ENCODE measurements at places on chromosomes 3 and 15.

- H3K27me3 ChIP-seq: no peaks in the 10 kb centered on the region
- H3K36me3 ChIP-seq: no peaks in the 10 kb centered on the region
- H3K4me3 ChIP-seq: no peak overlapping the region
- DNase-seq: no peak
- H3K27ac ChIP-seq: no peak overlapping the region
Observed at GRCh38 chr3:40875581-40875980, 323.7 kb upstream of the CTNNB1 start.

GRCh38 chr3:8491271-8492144 lies 10.1 kb upstream of the LMCD1 start:
- no peak for DNase-seq
- H3K4me3 ChIP-seq: no peak overlapping the region
- peaks cover 2% of the 10 kb centered on the region for H3K36me3 ChIP-seq
- H3K4me1 ChIP-seq: peaks cover 39% of the 10 kb centered on the region

DNA sequence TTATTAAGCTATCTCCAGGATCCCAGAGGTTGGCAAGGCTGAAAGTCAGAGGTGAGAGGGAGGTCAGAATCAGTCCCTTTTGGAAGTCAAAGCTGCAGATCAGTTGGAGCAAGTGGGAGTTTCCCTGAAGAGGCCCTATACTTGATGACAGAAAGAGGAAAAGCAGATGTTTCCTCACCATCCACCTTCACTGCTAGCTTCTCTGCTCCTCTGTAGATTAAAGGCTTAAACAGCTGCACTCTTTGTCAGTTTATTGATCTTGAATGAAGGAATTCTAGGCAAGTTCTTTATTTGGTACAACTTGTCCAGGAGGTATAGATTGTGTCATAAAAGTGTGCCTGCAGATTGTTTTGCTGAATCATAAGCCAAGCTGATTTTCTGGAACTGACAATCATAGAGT lies 408.2 kb upstream of the TGFBR2 start:
- no peaks in the 10 kb centered on the region for H3K27me3 ChIP-seq
- H3K27ac ChIP-seq: no peak overlapping the region
- no peak for DNase-seq
- no peak overlapping the region for H3K4me3 ChIP-seq

DNA sequence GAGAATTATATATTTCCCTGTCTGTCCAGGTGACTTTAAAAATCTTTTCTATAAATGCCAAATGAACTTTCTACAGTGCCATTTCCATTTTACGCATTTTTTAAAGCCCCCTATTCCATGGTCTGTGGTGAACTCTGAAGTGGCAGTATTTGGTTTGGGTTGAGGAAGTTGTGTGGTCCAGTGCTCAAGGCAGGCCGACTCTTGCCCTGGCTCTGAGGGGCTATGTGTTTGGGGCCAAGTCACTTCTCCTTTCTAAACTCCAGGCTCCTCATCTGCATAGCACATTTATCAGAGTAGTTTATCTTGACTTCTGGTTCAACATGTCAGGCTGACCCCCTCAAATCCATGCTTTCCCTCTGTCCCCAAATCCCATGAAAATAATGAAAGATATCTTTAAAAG lies 14.1 kb downstream of the TTC21A start:
- H3K27ac ChIP-seq: no peak overlapping the region
- no peak overlapping the region for H3K4me3 ChIP-seq

DNA sequence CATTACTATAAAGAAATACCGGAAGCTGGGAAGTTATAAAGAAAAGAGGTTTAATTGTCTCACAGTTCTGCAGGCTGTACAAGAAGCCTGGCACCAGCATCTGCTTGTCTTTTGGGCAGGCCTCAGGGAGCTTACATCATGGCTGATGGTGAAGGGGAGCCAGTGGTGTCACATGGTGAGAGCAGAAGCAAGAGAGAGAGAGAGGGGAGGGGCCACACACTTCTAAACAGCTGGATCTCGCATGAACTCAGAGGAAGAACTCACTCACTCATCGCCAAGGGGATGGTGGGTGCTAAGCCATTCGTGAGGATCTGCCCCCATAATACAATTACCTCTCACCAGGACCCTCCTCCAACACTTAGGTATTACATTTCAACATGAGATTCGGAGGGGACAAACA lies 51.8 kb upstream of the ANKRD34C start:
- H3K4me1 ChIP-seq: peaks cover 3% of the 10 kb centered on the region
- H3K4me3 ChIP-seq: no peak overlapping the region

DNA sequence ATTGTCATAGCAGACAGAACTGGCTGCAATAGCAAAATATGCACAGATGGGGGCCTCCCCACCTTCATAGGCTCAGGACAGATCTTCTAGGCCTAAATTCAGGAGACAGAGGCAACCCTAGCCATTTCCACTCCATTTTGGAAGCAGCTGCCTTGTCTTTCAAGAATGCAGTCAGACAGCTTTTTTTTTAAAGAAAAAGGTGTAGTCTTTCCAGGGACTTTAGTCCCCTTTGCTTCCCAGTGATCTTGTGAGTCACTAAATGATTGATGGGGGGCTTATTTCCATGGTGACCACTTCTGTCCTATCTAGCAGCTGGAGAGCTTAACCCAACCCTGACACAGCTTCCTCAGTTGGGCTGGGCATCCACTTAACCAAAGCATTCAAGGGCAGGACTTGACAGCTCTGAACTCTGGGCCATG lies 165.9 kb downstream of the TPRG1 start:
- no peak for DNase-seq
- no peak overlapping the region for H3K27ac ChIP-seq
- no peak overlapping the region for H3K4me3 ChIP-seq
- H3K27me3 ChIP-seq: no peaks in the 10 kb centered on the region
- peaks cover 6% of the 10 kb centered on the region for H3K36me3 ChIP-seq
- peaks cover 42% of the 10 kb centered on the region for H3K4me1 ChIP-seq

DNA sequence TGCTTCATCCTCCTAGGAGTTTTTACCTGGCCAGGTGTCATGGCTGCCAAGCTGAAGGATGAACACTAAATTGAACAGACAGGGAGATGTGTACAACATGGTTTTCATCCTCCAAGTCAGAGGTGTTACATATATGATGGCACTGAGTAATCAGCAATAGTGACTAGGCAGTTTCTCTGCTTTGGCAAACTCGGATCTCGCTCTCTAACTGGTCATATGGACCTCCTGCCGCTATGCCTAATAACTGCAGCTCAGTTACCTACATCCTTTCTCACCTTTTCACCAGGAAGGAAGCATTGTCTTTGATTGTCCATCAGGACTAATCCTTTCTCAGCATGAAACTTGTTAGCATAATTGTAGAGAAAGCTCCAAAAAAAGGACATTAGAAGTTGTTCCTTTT lies 175.9 kb upstream of the PLSCR5 start:
- no peaks in the 10 kb centered on the region for H3K36me3 ChIP-seq
- no peak overlapping the region for H3K27ac ChIP-seq
- H3K27me3 ChIP-seq: peaks cover 2% of the 10 kb centered on the region
- H3K4me3 ChIP-seq: no peak overlapping the region
- H3K4me1 ChIP-seq: no peaks in the 10 kb centered on the region

DNA sequence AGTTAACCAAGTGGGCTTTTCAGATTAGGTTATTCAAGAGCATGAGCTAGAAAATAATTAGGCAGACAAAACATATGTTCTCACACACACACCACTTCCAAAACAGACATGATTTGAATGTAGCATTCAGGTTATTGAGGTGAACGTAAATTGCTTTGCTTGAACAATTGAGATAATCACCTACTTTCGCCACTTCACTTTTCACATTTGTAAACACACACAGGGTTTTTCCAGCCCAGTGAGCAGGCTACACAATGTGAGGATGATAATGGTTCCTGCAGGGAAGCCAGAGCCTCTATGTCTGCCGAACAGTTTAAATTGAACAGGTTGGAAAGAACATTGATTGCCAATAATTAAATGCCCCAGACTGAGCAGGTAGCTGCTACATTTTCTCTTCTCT lies 560.8 kb downstream of the OCA2 start:
- no peaks in the 10 kb centered on the region for H3K4me1 ChIP-seq
- no peak overlapping the region for H3K27ac ChIP-seq
- H3K36me3 ChIP-seq: no peaks in the 10 kb centered on the region
- H3K4me3 ChIP-seq: no peak overlapping the region

GRCh38 chr3:111976254-111976653 lies 2.6 kb upstream of the ABHD10 start:
- peaks cover 2% of the 10 kb centered on the region for H3K36me3 ChIP-seq
- no peak for DNase-seq
- H3K4me1 ChIP-seq: peaks cover 20% of the 10 kb centered on the region
- no peak overlapping the region for H3K4me3 ChIP-seq
- H3K27ac ChIP-seq: no peak overlapping the region
- H3K27me3 ChIP-seq: no peaks in the 10 kb centered on the region

GRCh38 chr3:30720586-30721313 lies 114.3 kb downstream of the TGFBR2 start:
- DNase-seq: no peak
- peaks cover 5% of the 10 kb centered on the region for H3K4me1 ChIP-seq
- H3K27ac ChIP-seq: no peak overlapping the region
- H3K4me3 ChIP-seq: no peak overlapping the region

GRCh38 chr3:89847955-89848354 lies 740.5 kb downstream of the EPHA3 start:
- H3K36me3 ChIP-seq: no peaks in the 10 kb centered on the region
- no peak overlapping the region for H3K27ac ChIP-seq
- no peaks in the 10 kb centered on the region for H3K27me3 ChIP-seq
- DNase-seq: no peak
- H3K4me3 ChIP-seq: no peak overlapping the region

DNA sequence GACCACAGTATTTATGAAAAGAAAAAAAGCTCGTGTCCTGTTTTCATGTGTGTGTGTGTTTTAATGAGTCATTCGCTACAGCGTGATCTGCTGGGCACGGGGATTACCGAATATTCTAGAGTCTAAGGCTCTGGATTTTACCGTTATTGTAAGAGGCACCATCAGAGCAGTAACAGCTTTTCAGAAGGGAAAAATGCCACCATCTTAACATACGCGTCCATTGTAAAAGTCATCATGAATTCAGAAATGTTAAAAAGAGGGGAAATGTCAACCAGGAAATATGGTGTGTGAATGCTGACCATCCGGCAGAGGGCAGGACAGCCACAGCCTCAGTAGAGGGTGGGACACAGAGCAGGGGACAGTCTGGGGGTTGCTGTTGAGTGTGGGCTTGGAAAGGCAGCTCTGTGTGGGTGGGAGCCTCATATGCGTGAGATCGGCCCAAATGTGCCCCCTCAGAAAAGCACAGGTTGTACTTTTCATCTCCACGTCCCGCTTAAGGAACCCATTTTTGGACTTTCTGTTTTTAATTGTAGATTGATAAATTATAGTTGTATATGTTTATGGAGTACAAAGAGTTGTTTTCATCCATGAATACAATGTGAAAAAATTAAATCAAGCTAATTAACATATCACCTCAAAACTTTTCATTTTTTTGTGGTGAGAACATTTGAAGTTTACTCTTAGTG lies 69.6 kb downstream of the ASB7 start:
- peaks cover 13% of the 10 kb centered on the region for H3K27me3 ChIP-seq
- H3K4me1 ChIP-seq: no peaks in the 10 kb centered on the region
- no peaks in the 10 kb centered on the region for H3K36me3 ChIP-seq
- no peak overlapping the region for H3K27ac ChIP-seq

Measured in mesothelial cell of epicardium (in vitro differentiated cells).